ENCODE measurements at places on chromosomes 2 and 18. TPM values are rescaled to one million over a fixed set of nuclear protein-coding genes. Genes with fewer than 3 reads are reported as not detected.

Gene BIN1
- 67.7 TPM for total RNA-seq

Gene CHRND
- total RNA-seq: 5.8 TPM

Gene CDH19
- total RNA-seq: 14.7 TPM

Gene CYS1
- total RNA-seq: not detected

Gene GREB1L
- total RNA-seq: 80.5 TPM

Gene REL
- 9.8 TPM for total RNA-seq

Gene GPBAR1
- 0.14 TPM for total RNA-seq

Gene ZNF516
- total RNA-seq: 91.2 TPM

Gene POTEC
- total RNA-seq: not detected

Gene GNAL
- 20.4 TPM for total RNA-seq

GRCh38 chr2:129400826-129401225, 578.6 kb upstream of the RAB6C start:
- DNase-seq: no peak

DNA sequence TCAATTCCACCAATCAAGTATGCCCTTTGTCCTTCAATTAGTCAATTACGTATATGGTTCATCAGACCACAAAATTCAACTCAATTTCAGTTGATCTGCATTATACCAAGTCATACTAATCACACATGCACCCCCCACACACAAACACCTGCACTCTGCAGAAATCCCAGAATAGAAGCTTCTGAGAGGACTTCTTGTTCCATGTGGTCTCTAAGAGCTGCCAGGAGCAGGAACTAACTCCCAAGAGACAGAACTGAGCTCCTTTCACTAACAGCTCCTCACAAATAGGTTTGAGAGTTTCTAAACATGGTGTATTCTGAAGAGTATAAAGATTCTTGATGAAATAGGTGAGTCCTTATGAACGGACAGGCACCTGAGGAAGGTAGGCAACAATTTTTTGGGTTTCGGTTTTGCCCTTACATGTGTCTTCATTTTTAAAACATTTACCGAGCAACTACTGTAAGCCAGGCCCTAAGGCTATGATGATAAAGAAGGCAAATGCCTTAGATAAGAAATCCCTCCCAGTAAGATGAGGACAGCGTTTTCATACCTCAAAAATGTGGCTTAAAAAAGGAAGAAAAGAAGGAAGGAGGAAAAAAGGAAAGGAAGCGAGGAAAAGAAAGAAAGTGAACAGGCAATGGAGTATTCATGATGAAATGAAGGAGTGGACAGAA, 183.1 kb downstream of the PID1 start:
- DNase-seq: no peak

DNA sequence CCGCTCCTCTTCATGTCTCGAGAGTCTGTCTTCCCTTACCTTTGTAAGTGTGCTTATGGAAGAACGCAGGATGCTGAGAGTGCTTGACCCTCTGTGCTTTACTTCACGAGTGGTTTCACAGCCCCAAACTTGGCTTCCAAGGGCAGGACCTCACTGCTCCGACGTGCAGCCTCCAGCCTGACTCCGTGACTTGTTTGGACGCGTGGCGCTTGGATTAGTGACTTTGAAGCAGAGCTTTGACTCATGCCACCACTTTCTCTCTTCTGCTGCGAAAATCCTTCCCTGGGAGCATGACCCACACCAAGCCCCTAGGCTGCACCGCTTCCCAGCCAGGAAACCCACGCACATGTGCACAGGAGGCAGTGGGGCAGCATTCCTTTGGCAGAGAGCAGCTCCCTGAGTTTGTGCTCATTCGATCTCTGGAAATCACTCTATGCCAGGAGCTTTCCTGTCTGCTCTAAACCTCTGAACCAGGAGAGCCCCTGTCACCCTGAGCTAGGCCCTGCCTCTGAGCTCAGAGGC, 207.8 kb upstream of the HS6ST1 start:
- no peak for DNase-seq

GRCh38 chr18:5287854-5288253, 7.7 kb downstream of the ZBTB14 start:
- DNase-seq: no peak

DNA sequence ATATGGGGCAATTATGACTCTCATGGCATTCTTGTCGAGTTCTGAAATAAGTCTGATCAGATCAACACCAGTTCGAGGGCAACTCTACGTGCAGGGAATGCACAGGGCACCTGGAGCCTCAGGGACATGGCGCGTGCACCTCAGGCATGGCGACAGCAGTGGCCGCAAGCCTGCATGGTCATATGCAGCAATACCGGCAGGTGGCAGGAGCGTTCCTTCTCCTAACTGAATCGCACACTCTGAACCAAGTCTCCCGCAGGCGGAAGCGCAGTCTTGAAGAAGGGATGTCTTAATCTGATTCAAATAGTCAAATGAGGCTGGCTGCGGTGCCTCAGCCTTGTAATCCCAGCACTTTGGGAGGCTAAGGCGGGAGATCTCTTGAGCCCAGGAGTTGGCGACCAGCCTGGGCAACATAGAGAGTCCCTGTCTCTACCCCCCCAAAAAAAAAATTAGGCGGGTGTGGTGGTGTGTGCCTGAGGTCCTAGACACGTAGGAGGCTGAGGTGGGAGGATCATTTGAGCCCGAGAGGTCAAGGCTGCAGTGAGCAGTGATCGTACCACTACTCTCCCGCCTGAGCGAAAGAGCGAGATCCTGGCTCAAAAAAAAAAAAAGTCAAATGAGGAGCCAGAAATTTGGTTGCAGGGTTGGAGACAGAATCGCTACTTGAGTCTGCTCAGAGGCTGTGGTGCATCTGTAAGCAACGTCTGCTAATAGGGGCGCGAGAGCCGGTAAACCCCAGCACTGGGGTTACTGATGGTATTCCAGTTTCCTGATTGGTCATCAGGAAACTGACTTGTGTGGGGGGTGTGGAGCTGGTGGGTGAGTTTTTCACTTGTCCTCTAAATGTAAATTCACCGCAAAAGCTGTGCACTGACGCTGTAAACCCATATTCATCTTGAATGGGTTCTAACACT, 28.8 kb downstream of the FHL2 start:
- DNase-seq: peak; percentile 87

- DNase-seq: no peak
Measured at GRCh38 chr2:149573760-149574159, 13.8 kb downstream of the MMADHC start.

GRCh38 chr2:233227346-233227978, 24.0 kb upstream of the ATG16L1 start:
- DNase-seq: no peak

GRCh38 chr2:70301344-70302194, at the start of gene FAM136A:
Gene FAM136A, minus strand, starts transcription at chr2:70302067. Its CDS starts 56 bp downstream, at chr2:70302011.
- peak; percentile 96 for DNase-seq

DNA sequence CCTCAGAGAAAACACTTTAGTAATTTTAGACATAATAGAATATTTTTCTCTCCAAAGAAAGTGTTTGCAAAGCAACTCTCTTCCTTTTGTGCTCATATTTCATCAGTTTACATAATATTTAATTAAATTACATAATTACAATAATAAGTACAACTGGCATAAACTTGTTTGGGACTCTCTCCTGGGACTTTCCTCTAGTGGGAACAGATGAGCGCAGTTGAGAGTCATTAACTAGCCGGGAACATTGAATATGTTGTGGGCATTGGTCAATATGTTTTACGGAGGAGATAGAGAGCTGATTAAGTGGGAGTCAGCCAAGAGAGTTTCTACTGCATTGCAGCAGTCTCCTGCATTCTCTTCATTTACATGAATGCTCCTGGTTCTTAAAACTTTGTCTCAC, 607.7 kb downstream of the ARHGAP15 start:
- DNase-seq: no peak

GRCh38 chr2:98282109-98282508, 64.1 kb upstream of the CNGA3 start:
- DNase-seq: no peak

GRCh38 chr2:171410624-171411023, 23.2 kb downstream of the METTL8 start:
- no peak for DNase-seq

GRCh38 chr2:206408323-206409320, 34.7 kb upstream of the ADAM23 start:
- no peak for DNase-seq

DNA sequence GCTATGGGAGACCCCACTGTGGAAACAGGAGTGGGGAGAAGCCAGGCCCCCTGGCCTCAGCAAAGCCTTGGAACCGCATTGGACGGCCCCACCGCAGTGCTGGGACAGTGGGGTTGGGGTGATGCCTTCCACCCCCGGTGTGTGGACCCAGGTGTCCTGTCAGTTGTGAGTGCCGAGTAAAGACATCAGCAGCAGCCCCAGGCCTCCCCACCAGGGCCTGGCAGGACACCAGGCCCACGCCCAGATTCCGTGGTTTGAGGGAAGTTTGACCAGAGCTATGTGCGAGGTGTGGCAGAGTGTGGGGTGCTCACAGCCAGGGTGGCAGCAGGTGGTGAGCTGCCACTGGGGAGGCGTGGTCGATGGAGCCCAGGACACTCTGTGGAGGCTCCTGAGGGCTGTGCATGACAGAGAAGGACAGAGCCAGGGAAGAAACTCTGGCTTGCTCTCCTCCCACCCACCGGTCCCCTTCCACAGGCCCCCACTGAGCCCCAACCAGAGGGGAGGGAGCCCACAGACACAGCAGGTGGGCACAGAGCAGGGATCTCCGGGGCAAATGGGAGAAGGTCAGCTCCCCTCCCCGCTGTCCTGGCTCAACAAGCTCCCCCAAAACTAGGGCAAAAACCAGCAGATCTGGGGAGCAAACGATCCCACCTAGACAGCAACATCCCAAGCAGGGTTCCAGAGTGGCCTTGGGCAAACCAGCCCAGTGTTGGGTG, 69.1 kb downstream of the TWIST2 start:
- no peak for DNase-seq

- no peak for DNase-seq
Measured at GRCh38 chr2:148479398-148479797, 165.2 kb upstream of the EPC2 start.

DNA sequence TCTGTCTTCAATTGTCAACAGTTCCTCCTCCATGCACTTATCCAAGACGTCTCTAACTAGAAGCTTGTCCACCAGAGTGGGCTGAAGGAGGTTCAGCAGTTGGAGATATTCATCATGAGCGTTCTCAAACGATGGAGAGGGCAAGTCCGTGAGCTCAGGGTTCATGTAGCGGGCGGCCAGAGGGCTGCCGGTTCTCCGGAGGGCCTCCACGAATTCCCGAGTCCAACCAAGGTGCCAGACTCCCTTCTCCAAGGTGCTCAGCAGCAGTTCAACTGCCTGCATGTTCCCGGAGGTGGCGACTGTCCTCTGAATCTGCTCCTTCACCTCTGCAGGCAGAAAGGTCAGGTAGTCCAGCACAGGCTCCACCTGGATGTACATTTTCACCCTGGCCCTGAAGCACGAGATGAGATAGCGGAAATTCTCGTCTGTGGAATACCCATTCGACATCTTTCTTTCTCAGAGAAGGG, 590 bp downstream of the IFIH1 start:
- DNase-seq: no peak

DNA sequence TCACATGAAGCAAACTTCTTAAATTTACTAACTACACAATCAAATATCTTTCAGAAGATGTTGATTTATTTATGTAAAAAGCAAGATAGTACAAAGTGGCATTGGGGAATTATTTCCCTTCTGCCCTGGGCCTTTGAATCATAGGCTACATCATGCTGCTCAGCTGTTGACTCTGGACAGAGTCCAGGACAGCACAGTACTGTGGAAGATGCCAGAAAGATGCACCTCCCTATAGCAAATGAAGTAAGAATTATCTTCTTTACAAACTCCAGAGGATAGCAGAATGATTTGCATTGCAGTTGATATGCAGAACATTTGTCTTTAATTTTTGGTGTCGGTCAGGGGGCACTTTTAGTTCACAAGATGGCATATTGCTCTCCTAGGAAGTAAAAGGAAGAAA, 1354.5 kb upstream of the ZEB2 start:
- DNase-seq: no peak

GRCh38 chr2:215522237-215522636, 86.4 kb upstream of the FN1 start:
- no peak for DNase-seq

GRCh38 chr2:71888751-71889445, 258.8 kb downstream of the CYP26B1 start:
- DNase-seq: no peak

DNA sequence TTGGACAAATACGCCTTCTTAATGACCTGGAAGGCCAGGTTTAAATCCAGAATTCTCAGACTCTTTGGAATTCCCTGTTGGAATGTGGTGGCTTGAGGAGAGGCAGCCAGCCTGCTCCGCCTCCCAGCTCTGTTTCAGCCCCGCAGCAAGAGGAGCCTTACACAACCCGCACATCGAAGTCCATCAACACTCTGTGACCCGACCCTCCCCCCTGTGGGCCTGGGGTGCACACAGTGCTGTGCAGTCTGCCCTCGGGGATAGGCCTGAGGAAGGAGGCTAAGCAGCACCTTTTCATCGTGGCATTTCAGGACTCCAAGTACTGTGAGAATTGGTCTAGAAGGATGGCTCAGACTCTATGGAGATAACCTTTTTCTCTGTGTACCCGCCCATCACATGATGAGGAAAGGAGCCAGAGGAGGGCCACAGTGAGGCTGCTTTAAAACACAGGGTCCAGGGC, 73.7 kb downstream of the GREB1L start:
- no peak for DNase-seq

- DNase-seq: no peak
Measured at GRCh38 chr2:69381337-69381737, 5.7 kb downstream of the GFPT1 start.

DNA sequence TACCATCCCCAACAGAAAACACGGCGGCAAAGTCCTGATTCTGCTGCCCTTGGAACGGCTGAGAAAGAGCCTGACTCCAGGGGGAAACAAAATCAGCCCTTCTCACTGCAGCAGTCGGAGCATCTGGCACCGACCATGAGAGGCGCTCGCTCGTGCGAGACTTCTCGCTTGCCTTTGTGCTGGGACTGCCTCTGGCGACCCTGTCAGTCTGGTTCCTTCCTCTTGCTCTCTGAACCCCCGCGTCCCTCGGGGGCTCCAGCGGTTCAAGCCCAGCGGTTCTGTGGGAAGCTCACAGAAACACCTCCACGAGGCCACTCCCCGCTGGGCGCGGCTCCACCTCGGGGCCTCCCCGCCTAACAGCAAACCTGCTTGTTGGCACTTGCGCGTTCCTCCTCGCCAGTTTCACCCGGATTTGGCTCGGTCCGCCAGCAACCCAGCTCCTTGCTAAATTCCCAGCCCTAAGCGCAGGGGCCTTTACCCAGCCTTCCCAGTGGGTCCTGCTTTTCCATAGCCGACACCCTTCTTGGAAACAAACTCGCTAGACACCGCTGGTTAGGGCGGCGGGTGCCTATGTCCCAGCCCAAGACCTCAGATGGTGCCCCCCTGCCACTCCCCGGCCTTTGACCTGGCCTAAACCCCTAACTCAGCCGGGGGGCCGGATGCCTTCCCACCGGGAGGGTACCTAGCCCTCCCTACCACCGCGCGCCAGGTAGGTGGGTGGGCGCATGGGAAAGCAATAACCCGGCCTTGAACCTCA, 2.2 kb downstream of the RND3 start:
- peak; percentile 54 for DNase-seq

GRCh38 chr2:10868465-10869314, 43.0 kb upstream of the KCNF1 start:
- no peak for DNase-seq

Data from neural crest cell (in vitro differentiated cells).